RKO (cell line): ENCODE measurements at places on chromosomes 11 and 22.

DNA sequence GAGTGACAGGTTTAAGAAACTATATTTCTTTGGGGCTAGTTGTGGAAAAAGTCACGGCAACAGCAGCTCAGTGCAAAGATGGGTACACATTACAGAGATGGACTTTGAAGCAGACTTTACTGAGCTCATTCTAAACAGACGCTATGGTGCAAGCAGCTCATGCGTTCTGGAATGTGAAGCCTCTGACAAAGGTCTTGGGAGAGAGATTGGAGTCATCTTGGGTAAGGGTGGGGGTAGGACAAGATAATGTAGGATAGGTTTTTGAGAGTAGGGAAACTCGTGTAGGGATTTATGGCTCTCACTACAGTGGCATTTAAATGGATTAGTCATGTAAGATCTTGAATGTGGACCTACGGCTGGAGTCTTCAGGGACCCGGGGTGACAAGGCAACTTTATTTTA is 36.2 kb upstream of the CLMP start:
- DNase-seq: no peak

DNA sequence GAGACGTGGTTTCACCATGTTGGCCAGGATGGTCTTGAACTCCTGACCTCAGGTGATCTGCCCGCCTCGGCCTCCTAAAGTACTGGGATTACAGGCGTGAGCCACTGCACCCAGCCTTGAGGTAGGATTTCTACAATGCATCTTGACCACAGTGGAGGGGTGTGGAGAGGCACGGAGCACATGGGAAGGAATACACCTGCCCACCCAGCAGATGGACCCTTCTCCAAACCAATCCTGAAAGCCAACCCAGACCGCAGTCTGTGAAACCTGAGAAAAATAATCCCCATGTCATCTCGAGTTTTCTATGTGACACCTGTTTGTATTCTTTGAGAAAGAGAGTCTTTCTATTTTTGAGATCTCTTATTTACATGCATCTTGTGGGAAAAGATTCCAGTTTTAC is 32.5 kb downstream of the LGR4 start:
- DNase-seq: no peak

- no peak for DNase-seq
Measured at GRCh38 chr11:71332447-71332846, 80.1 kb upstream of the SHANK2 start.

- no peak for DNase-seq
Measured at GRCh38 chr11:19738124-19738523, 25.5 kb downstream of the NAV2 start.

DNA sequence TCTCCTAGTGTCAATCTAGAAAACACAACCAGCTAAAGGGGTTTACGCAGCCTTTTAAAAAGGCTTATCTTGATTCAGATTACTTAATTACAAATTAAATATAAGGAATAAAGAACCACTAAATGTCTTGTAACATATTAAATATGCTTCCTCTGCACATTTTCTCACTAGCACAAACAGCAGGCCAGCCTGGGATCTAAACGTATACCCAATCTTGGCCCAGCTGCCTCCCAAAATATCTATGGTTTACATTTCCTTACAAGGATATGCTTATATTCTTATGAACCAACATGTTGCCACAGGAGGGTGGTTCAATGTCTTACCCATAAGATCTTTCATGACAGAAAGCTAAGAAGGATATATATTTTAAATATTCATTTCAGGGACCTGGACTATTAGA is 7.7 kb downstream of the LGR4 start:
- DNase-seq: no peak

DNA sequence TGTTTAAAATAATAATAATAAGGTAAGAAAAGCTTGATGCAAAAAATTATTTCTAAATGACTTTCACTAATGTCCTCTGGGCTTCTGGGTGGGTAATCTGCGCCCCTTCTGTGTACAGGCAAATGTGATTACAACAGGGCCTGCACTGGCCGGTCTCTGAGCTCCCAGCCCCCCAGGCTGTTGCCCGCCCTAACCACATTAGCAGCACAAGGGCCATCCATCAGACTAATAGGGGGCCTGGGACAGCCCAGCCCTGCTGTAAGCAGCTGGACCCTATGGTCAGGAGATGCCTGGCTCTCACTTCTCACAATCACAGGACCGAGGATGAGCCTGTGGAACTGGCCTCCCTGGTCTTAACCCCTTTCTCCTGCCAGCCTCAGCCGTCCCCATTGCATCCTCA is 388.4 kb downstream of the BUD13 start:
- no peak for DNase-seq

DNA sequence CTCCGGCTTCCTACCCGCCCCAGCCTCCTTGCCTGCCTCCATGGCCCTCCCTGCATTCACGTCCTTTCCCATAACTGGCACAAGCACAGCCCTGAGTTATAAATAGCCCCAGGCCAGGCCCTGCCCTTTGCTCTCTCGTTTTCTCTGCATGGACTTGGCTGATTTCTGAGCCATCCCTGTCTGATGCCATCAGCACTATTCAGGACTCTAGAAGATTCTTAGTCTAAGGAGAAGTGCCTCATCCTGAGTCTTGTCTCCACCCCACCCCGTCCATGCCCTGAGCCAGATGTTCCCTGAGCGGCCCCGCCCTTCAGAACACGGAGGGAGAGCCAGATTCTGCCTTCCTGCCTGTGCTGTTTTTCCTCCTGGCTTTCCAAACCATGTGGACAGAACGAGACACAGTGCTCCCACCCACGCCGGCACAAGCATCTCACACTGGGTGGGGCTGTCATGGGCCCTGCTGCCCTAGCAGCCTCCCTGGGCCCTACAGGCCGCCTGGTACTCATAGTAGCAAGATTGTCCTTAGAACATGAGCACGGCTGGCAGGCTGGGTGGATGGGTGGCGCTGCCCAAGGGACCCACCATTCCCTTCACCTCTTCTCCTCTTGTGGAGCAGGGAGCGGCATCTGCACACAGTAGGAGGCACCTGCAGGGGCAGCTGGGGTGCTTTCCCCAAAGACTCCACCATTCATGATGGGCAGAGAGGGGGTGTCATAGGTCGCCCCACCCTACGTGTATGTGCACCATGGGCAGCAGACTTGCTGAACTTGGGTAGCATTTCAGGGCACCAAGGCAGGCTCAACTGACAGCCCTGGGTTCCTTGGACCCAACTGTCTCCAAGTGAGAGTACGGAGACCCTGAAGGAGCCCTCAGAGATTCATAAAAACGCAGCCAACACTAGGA is 76.9 kb downstream of the BCR start:
- no peak for DNase-seq

GRCh38 chr11:846496-847098 is 3.9 kb downstream of the TSPAN4 start:
- peak; percentile 37 for DNase-seq

DNA sequence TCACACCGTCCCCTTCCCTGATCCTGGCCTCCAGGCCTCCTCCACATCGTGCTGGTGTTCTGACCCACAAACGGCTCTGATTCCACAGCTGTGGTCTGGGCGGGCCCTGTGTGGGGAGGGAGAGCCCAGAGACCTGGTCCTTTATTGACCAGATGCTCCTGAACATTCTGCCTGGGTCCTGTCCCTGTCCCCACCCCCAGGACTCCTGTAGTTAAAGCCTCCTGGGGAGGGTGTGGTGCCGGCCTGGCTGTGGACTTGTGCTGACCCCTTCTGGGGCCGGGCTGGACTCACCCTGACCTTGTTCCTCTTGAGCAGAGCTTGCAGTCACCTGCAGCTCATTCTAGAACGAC is 128.7 kb downstream of the CTTN start:
- DNase-seq: no peak

DNA sequence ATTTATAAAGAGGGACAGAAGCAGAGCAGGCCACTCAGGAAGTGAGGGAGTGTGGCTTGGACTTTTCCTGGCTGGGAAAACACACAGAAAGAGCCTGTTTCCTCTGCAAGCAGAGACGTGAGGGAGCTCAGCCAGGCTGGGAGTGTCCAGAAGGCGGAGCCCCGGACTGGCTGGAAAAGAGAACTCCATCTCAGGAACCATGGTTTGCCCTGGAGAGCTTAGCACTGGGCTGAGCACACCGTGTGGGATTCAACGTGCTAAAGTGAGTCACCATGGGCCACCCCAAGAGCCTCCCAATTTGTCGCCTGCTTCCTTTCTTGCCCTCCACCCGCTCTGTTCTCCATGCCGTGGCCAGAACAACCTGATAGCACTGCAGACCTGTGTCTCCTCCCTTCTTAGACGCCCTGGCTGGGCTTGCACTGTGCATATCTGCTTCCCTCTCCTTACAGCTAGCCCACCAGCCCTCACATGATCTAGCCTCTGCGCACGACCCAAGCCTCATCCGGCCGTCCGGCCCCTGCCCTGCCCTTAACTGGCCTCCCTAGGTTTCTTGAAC is 51.8 kb downstream of the GALNT18 start:
- no peak for DNase-seq

DNA sequence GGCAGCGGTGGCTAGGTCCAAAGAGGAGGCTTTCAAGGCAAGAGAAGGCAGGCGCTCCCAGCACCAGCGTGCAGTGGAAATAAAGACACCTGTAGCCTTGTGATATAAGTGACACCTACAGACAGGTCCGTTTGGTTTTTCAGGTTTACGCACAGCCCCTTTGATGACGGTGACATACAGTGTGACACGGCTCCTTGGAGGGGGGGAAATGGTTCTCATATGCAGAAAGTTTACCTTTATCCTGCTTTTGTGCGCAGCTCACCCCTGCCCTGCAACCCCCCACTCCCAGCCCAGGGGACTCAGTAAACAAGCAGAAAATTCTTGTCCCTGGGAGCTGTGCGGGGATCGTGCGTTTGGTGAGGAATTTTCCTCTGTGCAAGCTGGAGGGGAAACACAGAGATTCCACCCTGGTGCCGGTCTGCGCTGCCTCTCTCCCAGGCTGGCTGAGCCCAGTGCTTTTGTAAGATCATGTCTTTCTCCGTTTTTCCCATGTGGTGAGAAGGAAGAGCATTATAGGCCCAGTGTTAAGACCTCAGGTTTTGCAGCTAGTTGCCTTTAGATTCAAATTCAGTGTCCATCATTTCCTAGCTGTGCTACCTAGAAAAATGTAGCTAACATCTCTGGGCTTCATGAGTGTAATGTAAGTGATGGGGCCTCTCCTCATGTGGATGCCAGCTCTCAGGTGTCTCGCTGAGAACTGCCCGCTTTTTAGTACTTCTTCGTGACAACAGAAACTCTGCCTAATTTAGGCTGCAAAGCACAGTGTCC is at the start of gene ELF5:
Gene ELF5, minus strand, starts transcription at position 113 of the 768 bp plus-strand sequence. CDS start 8,045 bp downstream, outside the sequence.
- no peak for DNase-seq

GRCh38 chr11:105491394-105491793 is 118.5 kb upstream of the GRIA4 start:
- DNase-seq: no peak

DNA sequence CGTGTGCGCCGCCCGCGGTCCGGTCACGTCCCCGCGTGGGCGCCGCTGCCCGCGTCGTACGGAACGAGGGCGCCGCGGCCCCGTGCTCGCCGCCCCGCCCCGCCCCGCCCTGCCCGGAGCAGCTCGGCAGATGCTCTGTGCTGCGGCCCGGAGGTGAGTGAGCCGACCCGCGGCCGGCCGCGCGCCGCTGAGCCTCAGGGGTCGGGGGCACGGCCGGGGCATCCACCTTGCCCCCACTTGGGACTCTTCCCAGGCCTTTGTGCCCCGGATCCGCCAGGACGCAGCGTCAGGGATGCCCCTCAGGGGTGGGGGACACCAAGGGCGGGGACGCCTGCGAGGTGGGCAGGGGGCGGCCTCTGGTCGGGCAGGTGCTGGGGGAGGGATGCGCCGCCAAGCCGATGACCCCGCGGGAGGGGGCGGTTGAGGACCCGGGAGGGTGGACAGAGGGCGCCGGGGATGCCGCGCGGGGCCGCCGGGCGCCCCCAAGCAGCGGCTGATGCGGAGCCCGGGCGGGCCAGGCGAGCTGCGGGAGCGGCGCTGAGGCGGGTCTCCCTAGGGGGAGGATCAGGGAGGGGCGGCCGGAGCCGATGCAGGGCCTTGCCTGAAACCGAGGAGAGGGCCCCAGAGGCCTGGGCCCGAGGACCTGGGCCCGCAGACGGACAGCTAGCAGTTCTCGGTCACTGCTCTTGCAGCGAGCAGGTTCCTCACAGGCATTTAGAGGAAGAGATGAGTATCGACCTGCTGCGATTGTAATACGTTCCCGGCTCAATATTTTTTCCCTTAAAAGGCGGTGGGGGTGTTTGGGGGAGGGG is at the start of gene GNAZ:
Gene GNAZ, plus strand, starts transcription at position 102 of the 812 bp plus-strand sequence. CDS start 25,177 bp downstream, outside the sequence.
- DNase-seq: peak; percentile 49

DNA sequence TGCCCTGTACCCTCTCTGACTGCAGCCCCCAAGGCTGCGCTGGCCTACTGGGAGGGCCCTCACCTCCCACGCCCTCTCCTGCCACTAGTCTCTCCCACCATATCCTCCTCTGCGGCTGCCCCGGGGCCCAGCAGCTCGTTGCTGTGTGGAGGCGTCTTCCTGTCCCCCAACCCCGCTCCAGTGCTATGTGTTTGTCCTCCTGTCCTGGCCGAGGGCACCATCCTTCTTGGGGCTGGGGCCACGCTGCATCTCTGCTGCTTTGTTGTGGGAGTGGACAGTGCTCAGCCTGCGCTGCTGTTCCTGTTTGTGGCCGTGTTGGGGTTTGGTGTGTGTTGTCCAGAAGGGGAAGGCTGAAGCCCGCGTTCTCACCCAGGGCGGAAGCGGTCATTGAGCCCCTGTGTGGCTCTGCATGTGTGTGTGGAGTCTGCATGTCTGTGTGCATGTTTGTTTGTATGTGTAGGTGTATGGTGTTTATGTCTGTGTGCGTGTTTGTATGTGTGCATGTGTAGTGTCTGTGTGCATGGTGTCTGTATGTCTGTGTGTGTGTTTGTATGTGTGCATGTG is 15.7 kb downstream of the TPCN2 start:
- no peak for DNase-seq

DNA sequence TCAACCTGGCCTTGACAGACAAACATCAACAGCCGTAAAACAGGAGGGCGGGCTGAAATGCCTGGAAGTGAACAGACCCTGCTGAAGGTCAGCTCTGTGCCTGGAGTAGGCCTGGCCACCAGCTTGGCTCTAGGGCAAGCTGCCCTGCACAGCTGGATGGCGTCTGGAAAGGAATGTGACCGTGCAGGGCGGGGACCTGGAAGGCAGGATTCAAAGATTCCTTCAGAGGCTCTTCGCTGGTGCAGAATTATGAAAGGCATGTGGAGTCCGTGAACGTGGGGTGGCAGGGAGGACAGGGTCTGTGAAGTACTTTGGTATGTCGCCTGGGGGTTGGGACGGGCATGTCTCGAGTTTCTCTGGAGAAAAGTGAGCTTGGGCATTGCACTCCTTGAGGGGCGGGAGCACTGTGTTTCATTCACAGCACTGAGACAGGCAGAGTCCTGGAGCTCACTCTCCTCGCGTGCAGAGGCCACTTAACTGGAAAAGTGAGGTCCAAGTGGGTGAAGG is 1.5 kb downstream of the EHD1 start:
- DNase-seq: no peak

DNA sequence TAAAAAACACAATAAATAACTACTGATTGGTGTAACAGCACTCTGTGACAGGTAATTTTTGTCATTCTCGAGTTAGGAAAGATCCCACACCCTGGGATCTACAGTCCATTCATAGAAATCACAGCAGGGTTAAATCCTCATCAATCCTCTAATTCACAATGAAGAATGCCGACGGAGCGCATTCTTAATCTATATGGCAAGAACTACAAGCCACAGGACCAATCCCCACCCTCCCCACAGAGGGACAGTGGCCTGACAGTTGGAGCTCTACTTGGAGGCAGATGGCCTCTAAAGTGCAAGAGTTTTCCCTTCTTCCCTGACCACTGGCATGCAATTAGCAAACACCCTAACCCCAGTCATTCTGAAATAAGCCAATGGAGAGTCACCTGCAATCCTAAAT is 34.2 kb downstream of the TCF20 start:
- no peak for DNase-seq
